ENCODE measurements at places on chromosomes 3 and 15. TPM values are rescaled to one million over a fixed set of nuclear protein-coding genes. Genes with fewer than 3 reads are reported as not detected.

DNA sequence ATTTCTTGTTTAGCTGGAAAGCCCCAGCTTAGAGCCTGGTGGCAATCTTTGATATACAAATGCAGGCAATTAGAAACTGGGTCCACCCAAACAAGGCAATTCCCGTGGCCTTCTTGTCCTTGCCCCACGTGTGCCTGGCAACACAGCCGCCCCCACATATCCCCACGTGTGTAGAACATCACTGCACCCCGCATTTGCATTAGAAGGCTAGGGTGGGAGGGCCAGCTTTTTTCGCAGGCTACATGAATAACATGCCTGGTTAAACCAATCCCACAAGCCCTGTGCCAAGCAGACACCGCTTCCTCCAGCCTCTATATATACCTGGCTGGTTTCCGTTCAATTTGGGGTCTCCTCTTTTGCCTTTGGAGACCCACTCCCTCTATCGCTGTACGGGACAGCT lies 250.2 kb downstream of the ZNF385D start:
- H3K27ac ChIP-seq: no peak overlapping the region
- no peaks in the 10 kb centered on the region for H3K4me1 ChIP-seq
- no peak overlapping the region for H3K4me3 ChIP-seq
- no peak for DNase-seq
- H3K36me3 ChIP-seq: no peaks in the 10 kb centered on the region

The GNAT1 gene
- not detected for total RNA-seq

- H3K36me3 ChIP-seq: peaks cover 6% of the 10 kb centered on the region
- DNase-seq: no peak
- no peak overlapping the region for H3K27ac ChIP-seq
- peaks cover 22% of the 10 kb centered on the region for H3K27me3 ChIP-seq
These were observed 38.5 kb upstream of the SPTSSB start for GRCh38 chr3:161409858-161410257.

DNA sequence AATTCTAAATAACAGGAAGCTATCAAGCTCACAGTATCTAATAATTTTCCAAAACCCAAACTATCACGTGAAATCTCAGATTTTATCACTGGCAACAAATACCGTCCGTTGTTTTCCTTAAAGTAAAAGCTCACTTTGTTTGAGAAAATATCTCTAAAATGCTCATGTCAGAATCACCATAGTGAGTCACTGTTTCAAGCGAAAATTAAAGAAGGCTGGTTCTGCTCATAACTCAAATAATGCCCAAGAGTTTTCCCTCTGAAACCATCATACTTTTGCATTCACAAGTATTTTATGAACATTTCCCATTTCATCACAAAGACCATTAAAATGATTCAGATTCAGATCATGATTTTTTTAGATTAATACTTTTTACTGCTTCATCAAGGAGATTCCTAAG lies 50.6 kb downstream of the TBL1XR1 start:
- no peaks in the 10 kb centered on the region for H3K36me3 ChIP-seq
- no peaks in the 10 kb centered on the region for H3K27me3 ChIP-seq
- H3K4me3 ChIP-seq: peak overlapping the region; percentile 44
- H3K27ac ChIP-seq: peak overlapping the region; percentile 46
- no peak for DNase-seq

Measured in natural killer cell treated with Interleukin-12 subunit alpha and Interleukin-12 subunit beta and Interleukin-15 and Interleukin-18, amount 100 ng/mL, for 72 hours (primary cell).